Cardiac ventricle fibroblast (primary cell): ENCODE measurements at places on chromosomes 1 and 21. TPM values are rescaled to one million over a fixed set of nuclear protein-coding genes. Genes with fewer than 3 reads are reported as not detected.

The IGSF21 gene
- total RNA-seq = not detected in 2 replicates

The KRTAP11-1 gene
- not detected in 2 replicates for total RNA-seq

The FAM177B gene
- total RNA-seq = not detected in 2 replicates

The FMN2 gene
- total RNA-seq = not detected in 2 replicates

The UQCRHL gene
- total RNA-seq = 1.3 TPM in 2 replicates

The PCBP3 gene
- total RNA-seq = 14.5 and 24.2 TPM in 2 replicates
